ENCODE measurements at places on chromosomes 4 and X. TPM values are rescaled to one million over a fixed set of nuclear protein-coding genes. Genes with fewer than 3 reads are reported as not detected.

The SHOX gene
- total RNA-seq, result 0.80 TPM

The FHDC1 gene
- total RNA-seq, result 2.0 TPM

The ENPEP gene
- 5.0 TPM for total RNA-seq

The UNC5C gene
- 6.2 TPM for total RNA-seq

The DOK7 gene
- not detected for total RNA-seq

The SRPK3 gene
- total RNA-seq, result 1.3 TPM

The ZDHHC15 gene
- 2.9 TPM for total RNA-seq

The MAP3K15 gene
- total RNA-seq, result not detected

The ZIC3 gene
- not detected for total RNA-seq

The AREG gene
- 3.4 TPM for total RNA-seq

The ZNF718 gene
- 13.4 TPM for total RNA-seq

The TMEM255A gene
- total RNA-seq, result 1.3 TPM

The MAGEB3 gene
- not detected for total RNA-seq

The PCDH19 gene
- total RNA-seq, result 1.6 TPM

The CRMP1 gene
- 1.6 TPM for total RNA-seq

GRCh38 chr4:24213961-24214360 is 324.1 kb upstream of the PPARGC1A start:
- no peaks in the 10 kb centered on the region for H3K27me3 ChIP-seq
- no peak overlapping the region for H3K4me3 ChIP-seq
- no peaks in the 10 kb centered on the region for H3K36me3 ChIP-seq
- H3K27ac ChIP-seq, result no peak overlapping the region
- no peak for DNase-seq

DNA sequence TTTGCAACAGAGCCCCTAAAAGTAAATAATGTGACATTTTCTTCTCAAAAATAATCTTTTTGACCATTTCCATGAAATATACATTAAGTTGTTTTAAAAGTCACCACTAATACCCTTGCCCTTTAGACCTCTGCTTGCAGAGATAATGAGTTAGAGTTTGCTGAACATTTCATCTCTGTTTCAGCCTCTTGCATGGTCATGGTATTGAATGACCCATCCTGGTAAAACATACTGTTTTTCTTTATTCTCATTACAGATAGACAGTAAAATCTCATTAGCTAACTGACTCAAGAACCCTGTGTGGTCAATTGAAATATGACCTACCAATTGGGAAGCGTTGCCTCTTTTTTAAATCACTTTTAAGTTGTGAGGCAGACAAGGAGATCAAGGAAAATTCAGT is 916.7 kb downstream of the PDHA2 start:
- no peaks in the 10 kb centered on the region for H3K36me3 ChIP-seq
- H3K27ac ChIP-seq, result no peak overlapping the region
- H3K4me1 ChIP-seq, result no peaks in the 10 kb centered on the region
- no peak for DNase-seq
- H3K4me3 ChIP-seq, result no peak overlapping the region

- H3K4me3 ChIP-seq, result no peak overlapping the region
- no peak for DNase-seq
- no peak overlapping the region for H3K27ac ChIP-seq
- no peaks in the 10 kb centered on the region for H3K4me1 ChIP-seq
- no peaks in the 10 kb centered on the region for H3K36me3 ChIP-seq
These were observed 5.3 kb downstream of the DIAPH2 start for GRCh38 chrX:96689991-96690390.

GRCh38 chr4:22521240-22521639 is 5.4 kb upstream of the ADGRA3 start:
- H3K27ac ChIP-seq, result no peak overlapping the region
- no peak for DNase-seq
- no peaks in the 10 kb centered on the region for H3K27me3 ChIP-seq
- no peak overlapping the region for H3K4me3 ChIP-seq

DNA sequence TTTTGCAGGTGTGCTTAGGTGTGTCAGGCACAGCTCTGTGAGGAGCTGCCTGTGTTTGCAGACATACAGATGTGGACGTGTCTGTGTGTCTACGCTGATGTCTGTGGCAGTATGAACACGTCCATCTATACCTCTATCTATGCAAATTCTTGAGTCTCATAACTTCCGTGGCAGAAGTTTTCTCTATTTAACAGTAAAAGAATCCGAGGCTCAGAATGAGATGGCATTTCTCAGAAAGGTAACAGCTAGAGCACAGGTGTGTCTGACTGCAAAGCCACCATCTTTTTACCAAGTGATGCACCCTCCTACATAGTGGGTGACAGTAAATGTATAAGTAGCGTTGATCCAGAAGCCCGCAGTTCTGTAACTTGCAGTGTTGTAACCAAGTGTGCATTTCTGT is 39.9 kb upstream of the CYP4V2 start:
- DNase-seq, result no peak
- H3K4me3 ChIP-seq, result no peak overlapping the region
- H3K4me1 ChIP-seq, result no peaks in the 10 kb centered on the region
- H3K27me3 ChIP-seq, result no peaks in the 10 kb centered on the region

DNA sequence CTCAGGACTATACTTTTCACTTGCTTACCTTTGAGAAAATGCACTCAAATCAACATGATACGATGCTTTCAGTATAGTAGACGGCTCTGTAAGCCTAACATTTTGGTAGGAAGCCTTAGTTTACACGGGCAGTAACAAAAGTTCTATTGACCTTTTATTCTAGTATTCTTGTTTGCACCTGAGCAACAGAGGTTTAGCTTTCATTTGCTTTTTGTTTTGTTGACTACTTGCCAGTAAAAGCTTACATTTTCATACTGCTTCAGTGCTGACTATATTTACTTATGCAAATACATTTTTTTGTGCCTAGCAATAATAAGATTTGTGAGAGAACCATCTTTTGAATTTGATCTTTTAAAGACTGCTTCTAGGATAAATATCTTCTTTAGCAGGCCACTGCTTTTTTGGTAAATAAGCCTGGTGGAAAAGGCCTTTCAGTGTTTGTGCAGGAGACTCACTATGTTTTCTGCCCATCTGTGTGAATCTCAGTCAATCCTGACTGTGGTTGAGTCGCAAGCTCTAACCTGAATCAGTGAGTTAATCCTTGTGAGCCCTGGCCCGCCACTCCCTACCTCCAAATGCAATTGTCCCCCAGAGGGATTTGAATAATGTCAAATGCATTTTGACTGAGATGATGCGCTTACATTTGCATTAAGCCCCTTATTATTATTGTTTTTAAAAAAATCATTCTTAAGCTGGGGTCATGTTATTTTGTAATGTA is 21.9 kb downstream of the FHIP1A start:
- H3K4me1 ChIP-seq, result no peaks in the 10 kb centered on the region
- no peaks in the 10 kb centered on the region for H3K27me3 ChIP-seq
- no peak for DNase-seq
- H3K36me3 ChIP-seq, result no peaks in the 10 kb centered on the region
- no peak overlapping the region for H3K27ac ChIP-seq
- no peak overlapping the region for H3K4me3 ChIP-seq

DNA sequence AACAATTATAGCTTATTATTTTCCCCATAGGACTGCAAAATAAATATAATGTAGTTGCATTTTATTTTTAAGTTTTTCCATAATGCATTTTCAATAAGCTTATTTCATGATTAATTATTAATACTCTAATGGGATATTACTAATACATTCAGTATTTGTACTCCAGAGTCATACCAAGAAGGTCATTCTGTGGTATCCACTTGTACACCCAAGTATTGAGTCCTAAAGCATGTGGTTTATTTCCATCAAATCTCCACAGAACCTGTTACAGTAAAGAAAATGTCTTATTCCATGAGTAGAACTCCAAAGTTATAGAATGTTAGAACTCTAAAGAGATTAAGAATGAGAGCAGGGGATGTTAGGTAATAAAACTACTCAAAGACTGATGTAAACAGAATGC is 30.6 kb downstream of the UGT2A3 start:
- no peak overlapping the region for H3K4me3 ChIP-seq
- no peak for DNase-seq
- H3K4me1 ChIP-seq, result no peaks in the 10 kb centered on the region
- no peaks in the 10 kb centered on the region for H3K27me3 ChIP-seq
- no peak overlapping the region for H3K27ac ChIP-seq

DNA sequence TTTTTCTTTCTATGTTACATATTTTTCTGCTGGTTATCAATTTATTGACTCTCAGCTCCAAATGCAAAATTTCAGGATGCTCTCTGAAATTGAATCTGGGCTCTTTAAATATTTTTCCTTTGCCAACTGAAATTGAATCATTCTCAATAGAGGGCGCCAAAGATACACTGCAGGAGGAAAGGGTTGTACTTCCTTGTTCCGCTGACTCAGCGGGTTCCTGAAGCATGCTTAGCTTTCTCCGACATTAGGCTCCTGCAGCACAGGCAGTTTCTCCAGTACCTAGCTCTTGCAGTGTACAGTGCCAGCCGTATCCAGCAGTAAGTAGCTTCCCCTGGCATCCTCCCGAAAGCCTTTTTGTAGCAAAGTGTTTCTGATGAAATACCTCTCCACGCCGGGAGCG is 28.8 kb upstream of the CFAP47 start:
- H3K4me1 ChIP-seq, result no peaks in the 10 kb centered on the region
- H3K4me3 ChIP-seq, result no peak overlapping the region
- H3K36me3 ChIP-seq, result no peaks in the 10 kb centered on the region
- no peak overlapping the region for H3K27ac ChIP-seq
- no peak for DNase-seq

GRCh38 chr4:3384771-3385710 is 56.7 kb upstream of the HGFAC start:
- peaks cover 7% of the 10 kb centered on the region for H3K4me1 ChIP-seq
- H3K36me3 ChIP-seq, result no peaks in the 10 kb centered on the region
- peak overlapping the region; percentile 39 for H3K4me3 ChIP-seq
- peak overlapping the region; percentile 81 for H3K27ac ChIP-seq
- DNase-seq, result no peak
- no peaks in the 10 kb centered on the region for H3K27me3 ChIP-seq

GRCh38 chr4:26909369-26909768 is 48.7 kb downstream of the STIM2 start:
- DNase-seq, result no peak
- H3K27ac ChIP-seq, result no peak overlapping the region
- no peaks in the 10 kb centered on the region for H3K36me3 ChIP-seq
- H3K4me1 ChIP-seq, result peaks cover 3% of the 10 kb centered on the region
- H3K27me3 ChIP-seq, result no peaks in the 10 kb centered on the region
- H3K4me3 ChIP-seq, result no peak overlapping the region

GRCh38 chrX:150455215-150455608 is 92.1 kb downstream of the MAMLD1 start:
- no peaks in the 10 kb centered on the region for H3K36me3 ChIP-seq
- H3K27me3 ChIP-seq, result no peaks in the 10 kb centered on the region
- H3K27ac ChIP-seq, result no peak overlapping the region

DNA sequence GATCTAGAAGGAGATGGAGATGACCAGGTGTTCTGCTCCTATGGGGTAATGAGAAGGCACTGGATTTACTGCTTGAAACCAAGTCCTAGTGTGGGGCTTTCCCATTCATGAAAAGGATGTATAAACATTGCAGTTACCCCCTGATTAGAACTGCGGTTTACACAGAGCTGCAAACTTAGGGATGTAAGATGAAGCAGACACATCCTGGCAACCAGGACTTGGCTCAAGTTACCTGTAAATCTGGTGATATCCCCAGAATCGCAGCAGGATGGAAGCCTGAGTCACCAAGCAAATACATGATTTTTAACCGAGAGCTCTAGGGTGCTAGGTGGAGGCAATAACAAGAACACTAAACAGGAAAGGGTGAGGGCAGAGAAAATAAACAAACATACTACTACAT is 178.6 kb upstream of the MAMLD1 start:
- no peak for DNase-seq
- no peaks in the 10 kb centered on the region for H3K27me3 ChIP-seq
- H3K36me3 ChIP-seq, result no peaks in the 10 kb centered on the region
- H3K27ac ChIP-seq, result no peak overlapping the region
- no peak overlapping the region for H3K4me3 ChIP-seq

- H3K27me3 ChIP-seq, result no peaks in the 10 kb centered on the region
- H3K4me3 ChIP-seq, result no peak overlapping the region
- no peak overlapping the region for H3K27ac ChIP-seq
These were observed 73.7 kb downstream of the USP46 start for GRCh38 chr4:52585379-52585778.

GRCh38 chr4:113537628-113538027 is 223.9 kb downstream of the CAMK2D start:
- no peak overlapping the region for H3K27ac ChIP-seq
- no peak overlapping the region for H3K4me3 ChIP-seq
- H3K4me1 ChIP-seq, result no peaks in the 10 kb centered on the region
- DNase-seq, result no peak
- no peaks in the 10 kb centered on the region for H3K27me3 ChIP-seq

GRCh38 chr4:158535130-158535614 is 13.5 kb downstream of the RXFP1 start:
- H3K36me3 ChIP-seq, result no peaks in the 10 kb centered on the region
- DNase-seq, result no peak
- H3K27me3 ChIP-seq, result no peaks in the 10 kb centered on the region
- H3K27ac ChIP-seq, result no peak overlapping the region
- H3K4me3 ChIP-seq, result no peak overlapping the region

GRCh38 chr4:184281231-184282139 is 63.8 kb upstream of the ENPP6 start:
- no peak for DNase-seq
- peaks cover 6% of the 10 kb centered on the region for H3K4me1 ChIP-seq
- no peak overlapping the region for H3K4me3 ChIP-seq

- DNase-seq, result no peak
- H3K4me3 ChIP-seq, result peak overlapping the region; percentile 86
- peaks cover 2% of the 10 kb centered on the region for H3K27me3 ChIP-seq
- no peaks in the 10 kb centered on the region for H3K36me3 ChIP-seq
- no peaks in the 10 kb centered on the region for H3K4me1 ChIP-seq
- peak overlapping the region; percentile 91 for H3K27ac ChIP-seq
These were observed 395 bp downstream of the RAB28 start for GRCh38 chr4:13483768-13484121.

GRCh38 chr4:152408514-152409327 is 127.2 kb downstream of the FBXW7 start:
- H3K27ac ChIP-seq, result no peak overlapping the region
- H3K27me3 ChIP-seq, result no peaks in the 10 kb centered on the region
- no peak overlapping the region for H3K4me3 ChIP-seq
- H3K4me1 ChIP-seq, result no peaks in the 10 kb centered on the region
- no peaks in the 10 kb centered on the region for H3K36me3 ChIP-seq
- no peak for DNase-seq

- H3K36me3 ChIP-seq, result no peaks in the 10 kb centered on the region
- no peak for DNase-seq
- no peaks in the 10 kb centered on the region for H3K27me3 ChIP-seq
- H3K4me1 ChIP-seq, result no peaks in the 10 kb centered on the region
- no peak overlapping the region for H3K27ac ChIP-seq
These were observed 130.6 kb downstream of the UGT8 start for GRCh38 chr4:114729068-114729738.

DNA sequence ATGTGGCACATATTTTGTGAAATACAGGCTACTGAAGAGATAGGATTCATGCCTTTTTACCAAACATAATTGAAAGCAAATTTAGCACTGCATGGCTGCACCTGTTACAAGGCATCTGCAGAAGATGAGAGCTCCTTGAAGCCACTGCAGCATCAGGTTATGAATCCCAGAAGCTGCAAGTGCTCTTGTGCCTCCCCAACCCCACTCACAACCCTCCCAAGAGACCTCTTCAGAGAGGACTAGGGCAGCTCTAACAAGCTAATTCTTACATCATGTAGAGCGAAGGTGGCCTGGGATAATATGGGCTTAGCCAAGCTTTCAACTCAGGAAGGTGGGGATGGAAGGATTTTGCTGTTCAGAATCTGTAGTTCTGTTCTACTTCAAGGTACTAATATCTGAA is 27.2 kb downstream of the MFAP3L start:
- no peaks in the 10 kb centered on the region for H3K36me3 ChIP-seq
- no peak overlapping the region for H3K4me3 ChIP-seq
- no peaks in the 10 kb centered on the region for H3K27me3 ChIP-seq
- no peak overlapping the region for H3K27ac ChIP-seq
- no peak for DNase-seq

- H3K4me3 ChIP-seq, result no peak overlapping the region
- no peaks in the 10 kb centered on the region for H3K27me3 ChIP-seq
- H3K27ac ChIP-seq, result no peak overlapping the region
- H3K4me1 ChIP-seq, result no peaks in the 10 kb centered on the region
These were observed 417.9 kb downstream of the PDGFC start for GRCh38 chr4:156553659-156554058.
